ENCODE measurements at places on chromosomes 3 and 15.

DNA sequence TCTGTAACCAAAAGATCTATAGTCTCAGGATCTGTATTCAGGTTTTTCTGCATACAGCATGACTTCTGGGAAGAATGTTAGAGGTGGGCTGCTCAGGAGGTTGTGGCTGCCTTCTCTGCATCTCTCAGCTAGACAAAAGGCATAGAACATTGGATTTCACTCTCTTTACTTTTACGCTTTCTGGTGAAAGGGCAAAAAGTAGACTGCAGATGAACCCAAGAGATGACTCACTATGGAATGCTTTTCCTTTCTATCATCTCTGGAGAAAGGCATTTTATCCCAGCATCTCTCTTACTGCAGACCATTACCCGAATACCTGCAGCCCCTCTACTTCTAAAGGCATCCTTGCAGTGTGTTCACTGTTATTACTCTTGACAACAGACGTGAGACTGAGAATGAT lies 222.2 kb downstream of the WNT5A start:
- DNase-seq = no peak

- DNase-seq = no peak
Observed at GRCh38 chr3:98057631-98058030, 22.5 kb upstream of the GABRR3 start.

- peak; percentile 15 for DNase-seq
Observed at GRCh38 chr3:168865022-168865551, 769.4 kb upstream of the GOLIM4 start.

GRCh38 chr3:125163739-125164601 lies 48.6 kb downstream of the SLC12A8 start:
- DNase-seq = peak; percentile 25

DNA sequence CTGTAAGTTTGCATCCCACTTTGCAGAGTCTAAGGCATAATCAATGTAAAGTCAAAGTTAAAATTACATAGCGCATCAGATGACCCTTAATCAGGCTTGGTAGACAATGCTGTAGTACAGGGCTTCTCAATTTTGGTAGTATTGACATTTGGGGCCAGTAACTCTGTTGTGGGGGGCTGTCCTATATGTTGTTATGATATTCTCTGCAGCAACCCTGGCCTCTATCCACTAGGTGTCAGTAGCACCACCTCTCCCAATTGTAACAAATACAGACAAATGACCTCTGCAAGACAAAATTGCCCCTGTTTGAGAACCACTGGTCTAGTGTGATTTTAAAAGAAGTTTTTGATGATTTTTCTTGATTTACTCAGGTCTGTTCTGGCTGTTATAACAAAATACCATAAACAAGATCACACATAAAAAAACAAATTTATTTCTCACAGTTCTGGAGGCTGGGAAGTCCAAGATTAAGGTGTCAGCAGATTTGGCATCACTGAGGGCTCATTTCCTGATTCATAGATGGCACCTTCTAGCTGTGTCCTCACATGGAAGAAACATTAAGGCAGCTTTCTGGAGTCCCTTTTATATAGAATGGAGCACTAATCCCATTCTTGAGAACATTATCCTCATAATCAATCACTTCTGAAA lies 37.6 kb upstream of the SLC9A9 start:
- DNase-seq = peak; percentile 13

GRCh38 chr3:137121704-137122314 lies 164.0 kb downstream of the IL20RB start:
- peak; percentile 6 for DNase-seq

- DNase-seq = no peak
Observed at GRCh38 chr15:73334086-73334485, 34.7 kb downstream of the HCN4 start.

- DNase-seq = peak; percentile 97
Observed at GRCh38 chr15:96330450-96331143, at the start of gene NR2F2. NR2F2 (plus strand) TSS chr15:96330700; CDS start chr15:96332106, 1,406 bp downstream.

GRCh38 chr15:61835029-61835428 lies 225.2 kb downstream of the VPS13C start:
- no peak for DNase-seq

DNA sequence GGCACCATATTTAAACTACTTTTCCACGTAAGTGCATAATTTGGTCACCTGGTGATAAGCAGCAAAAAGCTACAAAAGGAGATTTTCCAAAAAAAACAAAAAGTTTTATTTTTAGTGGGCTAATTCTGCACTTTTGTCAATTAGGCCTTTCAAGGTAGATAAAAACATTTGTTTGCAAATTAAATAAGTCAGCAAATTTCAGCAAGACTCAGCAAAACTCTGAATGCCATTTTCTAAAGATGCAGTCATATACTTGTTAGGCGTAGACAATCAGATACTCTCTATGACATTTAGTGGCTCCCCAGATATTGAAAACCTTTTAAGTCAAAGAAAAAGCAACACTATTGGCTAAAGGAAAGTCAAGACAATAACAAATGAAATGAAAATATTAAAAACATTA lies 400.2 kb upstream of the GOLIM4 start:
- no peak for DNase-seq

GRCh38 chr3:69246612-69247011 lies 124.2 kb upstream of the LMOD3 start:
- DNase-seq = no peak

DNA sequence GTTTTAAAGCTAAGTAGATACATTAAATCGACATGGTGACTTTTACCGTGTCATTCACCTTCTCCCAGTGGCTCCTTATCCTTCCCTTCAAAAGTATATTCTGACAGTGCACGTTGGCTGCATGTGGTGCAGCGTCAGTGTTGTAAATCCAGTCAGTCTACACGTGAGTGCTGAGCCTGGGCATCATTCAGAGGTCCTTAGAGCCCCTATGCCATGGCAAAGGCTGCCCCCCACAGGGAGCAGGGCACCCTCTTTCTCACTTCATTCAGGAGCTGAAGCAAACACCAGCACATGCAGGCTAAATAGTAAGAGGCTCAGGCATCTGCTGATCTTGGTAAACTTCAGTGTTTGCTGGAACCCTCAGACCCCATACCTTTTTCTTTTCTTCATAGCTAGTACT lies 43.3 kb downstream of the RASGRP1 start:
- DNase-seq = no peak

GRCh38 chr3:39882111-39882510 lies 72.7 kb downstream of the MYRIP start:
- no peak for DNase-seq

DNA sequence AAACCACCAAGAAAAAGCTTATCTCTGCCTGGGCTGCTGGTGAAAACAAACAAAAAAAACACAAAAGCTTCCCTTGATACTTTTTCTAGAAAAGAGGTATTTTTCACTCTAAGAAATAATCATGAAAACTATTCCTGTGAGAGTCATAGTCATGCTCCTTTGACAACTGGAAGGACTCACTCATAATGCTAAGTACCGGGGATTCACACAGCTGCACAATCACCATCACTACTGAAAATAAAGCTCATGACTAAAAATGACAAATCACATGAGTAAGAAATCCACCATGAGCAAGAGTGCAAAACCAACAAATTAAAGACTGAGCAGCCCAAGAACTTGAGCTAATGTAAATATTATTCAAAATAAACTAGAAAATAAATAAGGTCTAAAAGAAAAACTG lies 10.6 kb upstream of the POU1F1 start:
- DNase-seq = no peak

GRCh38 chr3:177595530-177596188 lies 398.4 kb upstream of the TBL1XR1 start:
- DNase-seq = no peak

GRCh38 chr3:132569153-132569552 lies 27.9 kb upstream of the ACKR4 start:
- DNase-seq = no peak

Data from SJSA1 (cell line).